ENCODE measurements at places on chromosomes 11 and 22. TPM values are rescaled to one million over a fixed set of nuclear protein-coding genes. Genes with fewer than 3 reads are reported as not detected.

GRK2 gene
- total RNA-seq: 185 TPM

GRM5 gene
- total RNA-seq: not detected

PHOX2A gene
- total RNA-seq: not detected

RASGRP2 gene
- 126 TPM for total RNA-seq

TMEM191B gene
- total RNA-seq: 0.10 TPM

MS4A4E gene
- total RNA-seq: 1.4 TPM

TYR gene
- not detected for total RNA-seq

MYEOV gene
- 2.3 TPM for total RNA-seq

KIF18A gene
- total RNA-seq: 6.2 TPM

PRODH gene
- not detected for total RNA-seq

SCT gene
- total RNA-seq: not detected

TPBGL gene
- 0.10 TPM for total RNA-seq

OSBP2 gene
- 3.1 TPM for total RNA-seq

TBX1 gene
- total RNA-seq: not detected

BTBD18 gene
- total RNA-seq: not detected

FADS3 gene
- total RNA-seq: 7.0 TPM

RAB3IL1 gene
- total RNA-seq: not detected

OR5D16 gene
- not detected for total RNA-seq

CCDC116 gene
- total RNA-seq: not detected

TSPO gene
- 217 TPM for total RNA-seq

POLDIP3 gene
- total RNA-seq: 38.6 TPM

OR10V1 gene
- not detected for total RNA-seq

MUC2 gene
- not detected for total RNA-seq

FOLR1 gene
- total RNA-seq: not detected

FOLR2 gene
- total RNA-seq: 3.3 TPM

ARHGAP42 gene
- total RNA-seq: 1.4 TPM

PRG3 gene
- total RNA-seq: not detected

SLC17A6 gene
- total RNA-seq: not detected

VSIG10L2 gene
- total RNA-seq: not detected

MS4A6E gene
- not detected for total RNA-seq

RTN4RL2 gene
- total RNA-seq: 0.10 TPM

UPK2 gene
- not detected for total RNA-seq

MGAT3 gene
- 0.21 TPM for total RNA-seq

MRGPRE gene
- not detected for total RNA-seq

UPK3A gene
- total RNA-seq: 0.94 TPM

C11orf52 gene
- total RNA-seq: not detected

PRSS23 gene
- total RNA-seq: 8.3 TPM

HEPHL1 gene
- not detected for total RNA-seq

SLC22A6 gene
- total RNA-seq: not detected

KLHDC7B gene
- 1.7 TPM for total RNA-seq

SYCE3 gene
- total RNA-seq: not detected

KDM4D gene
- 0.42 TPM for total RNA-seq

F2 gene
- total RNA-seq: not detected

DKK3 gene
- total RNA-seq: 0.73 TPM

OR10A2 gene
- total RNA-seq: not detected
